ENCODE measurements at places on chromosomes 5 and 9.

DNA sequence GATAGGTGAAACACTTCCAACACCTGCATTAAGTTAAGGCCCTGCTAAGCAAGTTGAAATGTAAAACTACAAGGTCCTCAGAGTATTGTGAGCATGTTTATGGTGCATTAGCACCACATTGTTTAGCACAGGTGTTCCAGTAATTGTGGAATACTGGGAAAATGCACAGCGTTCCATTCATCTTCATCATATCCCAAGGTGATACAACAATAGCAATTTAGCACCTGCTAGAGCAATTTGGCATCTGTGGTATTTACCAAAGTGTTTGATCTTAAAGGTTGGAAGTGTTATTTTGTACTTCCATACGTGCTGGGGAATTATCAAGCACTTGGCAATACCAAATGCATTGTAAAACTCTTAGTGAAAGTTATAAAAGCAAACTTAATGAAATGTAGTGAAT lies 266.8 kb downstream of the CYLC2 start:
- DNase-seq, result no peak

- DNase-seq, result peak; percentile 18
Measured at GRCh38 chr9:131386281-131386680, 7.6 kb upstream of the PRRC2B start.

DNA sequence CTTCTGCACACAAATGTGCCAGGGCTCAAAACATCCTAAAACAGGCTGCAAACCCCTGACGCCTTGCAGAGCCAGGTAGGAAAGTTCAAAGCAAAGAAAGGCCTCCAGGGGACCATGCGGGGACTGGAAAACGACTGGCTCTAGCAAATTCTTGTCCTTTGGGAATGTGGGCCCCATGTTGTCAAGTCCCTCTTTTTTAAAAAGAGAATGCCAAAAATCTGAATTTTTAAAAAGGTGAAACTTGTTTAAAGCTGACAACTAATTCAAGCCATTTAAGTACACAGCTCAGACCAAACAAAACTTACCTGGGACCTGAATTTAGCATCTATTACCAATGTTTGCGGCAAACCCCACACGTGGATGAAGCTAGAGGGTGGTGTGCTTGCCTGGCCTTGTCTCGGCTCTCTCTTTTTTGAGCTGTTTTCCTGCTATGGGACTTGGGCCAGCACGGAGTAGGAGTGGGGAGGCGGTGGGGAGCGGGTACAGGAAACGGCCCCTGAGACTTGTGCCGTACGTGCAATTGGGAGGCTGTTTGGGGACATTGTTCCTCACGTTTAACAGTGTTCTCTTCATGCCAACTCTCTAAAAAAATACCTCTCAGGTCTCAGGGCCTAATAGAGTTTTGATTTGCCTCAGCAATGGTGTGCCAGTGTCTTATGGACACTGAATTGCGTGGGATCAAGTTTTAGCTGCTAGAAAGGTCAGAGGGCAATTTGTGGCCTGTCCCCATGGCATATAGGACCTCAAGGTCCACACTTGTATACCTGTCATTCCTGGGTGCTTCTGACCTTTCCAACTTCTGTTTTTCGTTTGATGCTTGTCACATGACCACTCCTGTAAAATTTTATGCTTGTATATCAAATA lies 15.1 kb upstream of the PHF19 start:
- DNase-seq, result peak; percentile 40

- DNase-seq, result no peak
Measured at GRCh38 chr9:121386442-121387175, 16.6 kb upstream of the STOM start.

GRCh38 chr9:121294866-121295661 lies 27.1 kb downstream of the GSN start:
- no peak for DNase-seq

DNA sequence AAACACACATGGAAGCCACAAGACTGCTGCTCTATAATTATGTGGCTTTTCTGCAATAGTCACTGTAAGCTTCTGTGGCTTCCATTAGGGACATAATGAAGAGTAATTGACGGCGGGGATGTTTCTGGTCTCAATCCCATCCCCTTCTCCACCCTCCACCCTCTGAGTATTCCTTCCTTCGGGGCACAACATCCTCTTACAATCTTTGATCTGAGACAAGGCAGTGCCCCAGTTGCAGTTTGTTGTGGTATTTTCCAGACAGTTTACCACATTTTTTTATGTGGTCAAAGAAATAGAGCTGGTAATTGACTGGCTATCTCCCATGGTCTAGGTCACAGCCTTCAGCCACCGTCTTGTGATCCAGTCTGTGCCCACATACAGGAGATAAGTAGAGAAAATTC lies 277.7 kb downstream of the NR2F1-AS1 start:
- peak; percentile 21 for DNase-seq

DNA sequence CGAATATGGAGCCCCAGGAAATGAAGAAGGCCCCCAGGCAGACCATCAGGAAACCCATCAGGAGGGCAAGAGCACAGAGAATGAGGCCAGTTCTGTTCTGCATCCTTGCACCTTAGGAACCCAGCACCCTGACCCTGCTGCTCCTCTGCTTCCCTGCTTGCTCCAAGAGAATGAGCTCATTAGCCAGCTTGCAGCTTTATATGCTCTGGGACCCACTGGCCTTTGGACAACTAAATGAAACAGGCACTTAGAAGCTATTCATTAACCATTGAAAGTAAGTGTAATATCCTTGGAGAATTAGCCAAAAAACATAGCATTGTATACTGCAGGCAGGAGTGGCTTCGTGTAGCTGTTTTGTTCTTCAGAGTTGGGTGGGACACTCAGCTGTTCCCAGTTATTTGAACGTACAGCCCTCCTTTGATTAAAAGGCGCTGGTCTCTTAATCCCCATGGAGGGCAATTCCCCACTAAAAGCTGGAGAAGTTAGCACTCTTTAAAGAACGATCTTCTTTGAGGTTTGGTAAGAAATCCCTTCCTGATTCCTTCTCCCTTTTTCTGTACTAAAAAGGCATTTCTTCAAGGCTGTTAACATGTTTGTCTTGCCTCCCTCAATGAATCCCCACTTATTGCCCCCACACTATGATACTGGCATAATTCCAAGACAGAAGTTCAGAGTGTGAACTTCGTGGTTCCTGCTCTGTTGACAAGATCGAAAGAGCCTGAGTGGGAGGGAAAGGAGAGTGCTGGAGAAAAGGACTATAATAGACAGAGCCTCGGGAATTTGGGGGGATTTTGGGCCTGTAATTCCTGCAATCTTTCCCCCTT lies at the start of gene TMEM252:
TMEM252 (minus strand) TSS at position 172 of the 824 bp plus-strand sequence; CDS start at position 103, 69 bp downstream.
- no peak for DNase-seq

DNA sequence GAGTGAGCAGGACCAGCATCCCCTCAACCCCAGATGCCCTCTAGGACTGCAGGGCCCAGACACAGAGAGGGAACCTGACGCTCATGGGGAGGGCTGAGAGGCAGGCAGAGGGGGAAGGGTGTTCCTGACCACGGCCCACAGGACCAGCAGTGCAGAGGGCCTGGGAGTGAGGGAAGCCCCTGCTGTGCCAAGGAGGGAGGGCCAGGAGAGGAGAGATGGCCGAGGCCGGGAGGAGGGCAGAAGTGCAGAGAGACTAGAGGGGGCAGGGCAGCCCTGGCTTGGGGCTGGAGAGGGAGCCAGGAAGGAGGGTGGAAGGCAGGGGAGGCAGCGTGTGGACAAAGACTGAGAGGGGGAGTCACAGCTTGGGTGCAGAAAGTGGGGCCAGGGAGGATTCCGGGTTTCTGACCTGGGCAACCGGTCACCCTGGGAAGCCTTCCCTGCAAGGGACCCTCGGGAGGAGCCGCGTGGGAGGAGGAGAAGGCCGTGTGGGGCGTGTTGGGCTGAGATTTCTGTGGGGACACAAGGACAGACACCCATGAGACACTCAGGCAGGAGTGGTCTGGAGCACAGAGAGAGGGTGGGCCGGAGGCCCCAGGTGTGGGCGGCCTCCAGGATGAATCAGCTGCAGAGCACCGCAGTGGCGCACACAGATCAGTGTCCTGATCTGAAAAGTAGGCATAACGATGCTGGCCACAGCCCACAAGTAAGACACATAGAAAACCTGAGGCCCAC lies 117.5 kb downstream of the ADAMTS2 start:
- no peak for DNase-seq

- DNase-seq, result no peak
Measured at GRCh38 chr5:3535414-3536211, 60.0 kb upstream of the IRX1 start.
